Naive thymus-derived CD4-positive, alpha-beta T cell (primary cell): ENCODE measurements at places on chromosomes 3 and 15.

GRCh38 chr3:36959821-36960220 lies 15.0 kb upstream of the TRANK1 start:
- DNase-seq: no peak

DNA sequence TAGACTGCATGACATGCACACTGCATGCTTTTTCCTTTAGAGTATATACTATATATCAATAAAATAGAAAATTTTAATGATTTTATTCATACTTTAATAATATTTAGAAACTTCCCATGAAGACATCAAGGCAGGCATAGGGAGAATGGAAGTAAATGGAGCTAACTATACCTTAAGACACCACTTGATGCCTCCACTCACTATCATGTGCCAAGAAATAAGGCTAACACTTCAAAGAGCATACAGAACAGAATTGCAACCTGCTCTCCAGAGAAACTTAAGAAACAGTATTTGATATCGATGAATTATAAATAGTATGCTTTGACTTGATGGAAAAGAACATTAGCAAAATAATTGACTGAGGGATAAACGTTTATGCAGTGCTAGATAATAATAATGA lies 192.6 kb upstream of the MBNL1 start:
- DNase-seq: no peak

DNA sequence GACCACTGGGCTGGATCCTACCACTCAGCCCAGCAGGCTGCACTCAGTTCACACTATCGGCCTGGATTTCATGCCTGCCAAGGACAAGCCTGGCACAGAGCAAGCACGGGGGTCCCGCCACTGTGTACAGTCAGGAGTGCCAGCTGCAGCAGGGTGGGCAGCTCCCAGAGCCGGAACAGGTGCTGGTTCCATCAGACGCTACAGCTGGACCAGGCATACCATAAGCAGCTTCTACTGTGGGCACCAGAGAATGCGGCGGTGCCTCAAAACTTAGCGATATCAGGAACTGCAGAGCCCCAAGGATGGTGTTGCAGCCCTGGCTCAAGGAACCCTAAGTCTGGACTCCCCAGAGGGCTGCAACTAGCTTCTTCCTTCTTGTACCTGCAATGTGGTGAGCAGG lies 124.8 kb downstream of the BCHE start:
- DNase-seq: no peak

DNA sequence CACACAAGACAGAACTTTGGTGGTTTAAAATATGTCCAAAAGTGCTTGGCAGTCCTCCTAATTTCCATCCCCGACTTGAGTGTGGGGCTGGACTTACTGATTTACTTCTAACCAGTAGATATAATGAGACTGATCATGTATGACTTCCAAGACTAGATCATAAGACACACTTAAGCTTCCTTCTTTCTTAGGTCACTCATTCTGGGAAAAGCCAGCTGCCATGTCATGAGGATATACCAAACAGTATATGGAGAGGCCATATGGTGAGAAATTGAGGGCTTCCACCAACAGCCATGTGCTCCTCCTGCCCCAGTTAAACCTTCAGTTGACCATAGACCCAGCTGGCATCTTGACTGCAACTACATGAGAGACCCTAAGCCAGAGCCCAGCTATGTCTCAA lies 282.8 kb upstream of the PROK2 start:
- no peak for DNase-seq

GRCh38 chr3:65829228-65829627 lies 209.5 kb downstream of the MAGI1 start:
- DNase-seq: no peak

DNA sequence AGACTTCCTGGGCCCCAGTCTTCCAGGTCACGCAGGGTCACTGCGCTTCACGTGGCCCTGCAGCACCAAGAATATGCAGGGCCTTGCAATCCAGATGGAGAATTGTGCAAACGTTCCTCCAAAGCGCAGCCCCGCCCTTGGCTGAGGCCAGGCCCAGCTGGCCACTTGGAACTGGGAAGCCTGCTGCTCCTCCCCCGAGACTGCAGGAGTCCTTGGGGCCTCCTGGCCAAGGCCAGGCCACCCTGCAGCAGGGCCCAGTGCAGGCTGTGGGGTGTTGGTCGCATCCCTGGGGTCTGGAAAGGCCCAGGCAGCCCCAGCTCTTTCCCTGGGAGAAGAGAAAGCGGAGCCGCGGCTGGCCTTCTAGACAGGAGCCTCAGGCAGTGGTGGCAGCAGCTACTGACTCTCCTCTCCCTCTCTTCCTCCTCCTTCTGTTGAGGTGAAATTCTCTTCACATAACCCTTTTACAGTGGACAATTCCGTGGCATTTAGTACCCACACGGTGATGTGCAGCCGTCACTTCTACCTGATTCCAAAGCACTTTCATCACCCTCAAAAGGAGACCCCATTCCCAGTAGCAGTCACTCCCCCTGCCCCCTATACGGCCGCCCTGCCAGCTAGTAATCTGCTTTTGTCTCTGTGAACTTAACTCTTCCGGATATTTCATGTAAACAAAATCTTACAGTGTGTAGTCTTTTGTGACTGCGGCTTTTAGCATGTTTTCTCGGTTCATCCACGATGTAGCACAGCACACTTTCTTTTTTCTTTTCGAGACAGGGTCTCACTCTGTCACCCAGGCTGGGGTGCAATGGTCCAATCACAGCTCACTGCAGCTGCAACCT lies 103.9 kb downstream of the TMEM266 start:
- no peak for DNase-seq
